ENCODE measurements at places on chromosomes 12 and 14.

GRCh38 chr12:76852106-76852505 lies 26.7 kb downstream of the CSRP2 start:
- DNase-seq = no peak

GRCh38 chr14:31945074-31945613 lies 132.0 kb upstream of the ARHGAP5 start:
- DNase-seq = no peak

GRCh38 chr12:124916374-124917134 lies 2.1 kb upstream of the UBC start:
- no peak for DNase-seq

GRCh38 chr12:49345825-49346658 lies 646 bp upstream of the DNAJC22 start:
- DNase-seq = no peak

DNA sequence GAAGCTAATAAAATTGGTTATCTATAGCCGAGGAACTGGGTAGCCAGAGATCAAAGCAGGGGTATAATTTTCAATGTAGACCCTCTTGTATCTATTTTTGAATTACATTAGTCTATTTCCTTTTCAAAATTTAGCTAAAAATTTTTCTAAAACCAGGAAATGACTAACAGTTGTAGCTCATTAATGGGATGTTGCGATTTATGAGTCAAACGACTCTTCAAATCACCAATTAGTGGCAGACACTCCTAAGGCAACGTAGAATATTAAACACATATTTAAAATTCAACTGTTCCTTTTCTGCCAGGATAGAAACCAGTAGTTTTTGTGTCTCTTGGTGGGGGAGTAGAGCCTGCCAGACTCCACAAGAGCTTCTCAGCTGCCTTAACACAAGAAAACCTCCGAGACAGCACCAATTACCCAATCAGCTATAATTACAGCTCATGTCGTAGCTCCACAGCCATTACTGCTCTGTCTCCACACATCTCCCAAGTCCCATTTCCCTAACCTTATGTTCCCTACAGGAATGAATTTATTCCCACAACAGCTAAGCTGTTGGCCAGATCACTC lies 26.9 kb downstream of the GCN1 start:
- DNase-seq = no peak

DNA sequence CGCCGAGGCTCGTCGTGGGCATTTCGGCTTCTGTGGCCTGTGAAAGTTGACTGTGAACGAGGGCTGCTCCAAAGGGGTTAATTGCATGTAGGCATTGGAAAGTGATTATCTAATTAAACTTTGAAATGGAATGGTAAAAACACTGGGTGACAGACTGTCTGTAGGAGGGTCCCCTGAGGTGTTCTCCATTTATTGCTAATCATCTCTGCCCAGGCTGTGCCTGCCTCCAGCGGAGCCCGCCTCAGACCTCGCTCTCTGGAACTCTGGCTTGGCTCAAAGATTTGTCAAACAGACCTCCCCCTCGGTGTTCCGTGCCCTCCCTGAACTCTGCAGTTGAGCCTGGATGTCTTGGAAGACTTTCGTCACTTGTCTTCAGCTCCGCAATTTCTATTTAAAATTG lies 50.2 kb upstream of the VRK1 start:
- DNase-seq = no peak

- no peak for DNase-seq
Measured at GRCh38 chr14:45705940-45706534, 453.0 kb upstream of the MIS18BP1 start.

DNA sequence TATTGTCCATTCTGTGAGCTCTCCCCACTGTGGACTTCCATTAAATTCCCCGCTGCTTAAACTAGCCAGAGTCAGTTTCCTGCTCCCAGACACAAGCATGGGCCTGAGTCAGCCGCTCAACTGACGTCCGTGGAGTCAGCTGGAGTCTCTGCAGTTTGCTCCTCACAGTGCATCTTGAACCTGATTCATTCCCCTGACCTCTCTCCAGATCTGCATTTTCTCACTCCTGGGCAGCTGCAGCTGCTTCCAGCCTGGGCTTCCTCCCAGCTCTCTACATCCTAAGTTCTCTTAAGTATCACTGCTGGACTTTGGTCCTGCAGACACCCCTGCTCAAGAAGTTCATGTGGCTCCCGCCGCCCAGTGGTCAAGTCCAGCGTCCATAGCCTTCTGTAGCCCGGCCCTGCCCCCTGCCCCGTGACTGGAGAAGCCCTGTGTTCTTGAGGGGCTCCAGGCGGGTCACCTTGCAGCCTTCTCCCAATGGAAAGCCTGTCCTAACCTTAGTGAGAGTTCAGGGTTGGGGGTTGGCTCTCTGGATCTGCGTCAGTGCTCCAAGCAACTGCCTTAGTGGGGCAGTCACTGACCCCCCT lies 20.0 kb downstream of the NFKBIA start:
- DNase-seq = no peak

DNA sequence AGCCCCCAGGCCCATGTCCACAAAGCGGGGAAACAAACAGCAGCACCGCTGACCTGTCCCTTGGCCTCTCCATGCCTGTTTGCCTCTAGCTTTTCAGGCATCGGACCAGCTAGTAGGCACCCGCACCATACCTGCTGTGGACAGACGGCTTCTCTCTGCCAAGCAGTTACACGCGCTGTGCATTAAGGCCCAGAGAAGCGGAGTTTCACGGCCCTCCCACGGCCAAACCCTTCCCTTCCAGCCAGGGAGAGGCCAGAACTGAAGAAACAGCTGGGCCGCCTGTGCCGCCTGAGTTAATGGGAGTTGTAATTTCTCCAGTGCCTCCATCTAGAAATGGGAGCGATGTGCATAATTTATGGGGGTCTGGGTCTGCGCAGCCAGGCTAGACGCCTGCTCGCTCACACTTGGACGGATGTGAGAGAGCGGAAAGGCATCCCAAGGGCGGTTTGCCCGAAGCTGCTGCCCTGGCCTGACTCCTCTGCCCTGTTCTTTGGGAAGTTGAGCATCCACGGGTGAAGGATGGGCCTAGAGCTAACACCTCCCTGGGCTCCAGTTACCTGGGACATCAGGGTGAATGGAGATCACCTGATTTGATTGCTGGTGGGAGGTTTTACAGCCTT lies 89.7 kb upstream of the BCL11B start:
- DNase-seq = no peak

DNA sequence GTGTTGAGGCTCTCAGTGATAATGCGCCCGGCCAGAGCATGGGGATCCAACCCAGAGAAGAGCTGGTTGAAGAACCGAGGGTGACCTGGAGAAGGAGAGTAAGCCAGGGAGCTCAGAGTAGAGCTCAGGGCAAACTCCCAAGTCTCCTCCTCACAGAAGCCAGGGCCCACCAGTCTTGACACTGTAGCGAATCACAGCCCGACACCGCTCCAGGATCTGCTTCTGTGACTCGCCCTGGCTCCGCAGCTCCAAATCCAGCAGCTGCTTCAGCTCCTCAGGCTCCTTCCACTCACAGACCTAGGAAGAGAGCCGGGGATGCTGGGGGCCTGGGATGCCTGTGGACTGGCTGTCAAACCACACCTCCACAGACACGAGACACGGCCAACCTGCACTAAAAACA lies 8.2 kb upstream of the ZNF740 start:
- DNase-seq = no peak

- DNase-seq = no peak
Measured at GRCh38 chr12:110338754-110339153, 57.7 kb downstream of the ATP2A2 start.

- no peak for DNase-seq
Measured at GRCh38 chr14:78618368-78618767, 448.2 kb downstream of the NRXN3 start.

GRCh38 chr14:92986254-92987147 lies 63.6 kb downstream of the CHGA start:
- no peak for DNase-seq

- no peak for DNase-seq
Measured at GRCh38 chr14:59964251-59965007, 44.5 kb downstream of the LRRC9 start.

DNA sequence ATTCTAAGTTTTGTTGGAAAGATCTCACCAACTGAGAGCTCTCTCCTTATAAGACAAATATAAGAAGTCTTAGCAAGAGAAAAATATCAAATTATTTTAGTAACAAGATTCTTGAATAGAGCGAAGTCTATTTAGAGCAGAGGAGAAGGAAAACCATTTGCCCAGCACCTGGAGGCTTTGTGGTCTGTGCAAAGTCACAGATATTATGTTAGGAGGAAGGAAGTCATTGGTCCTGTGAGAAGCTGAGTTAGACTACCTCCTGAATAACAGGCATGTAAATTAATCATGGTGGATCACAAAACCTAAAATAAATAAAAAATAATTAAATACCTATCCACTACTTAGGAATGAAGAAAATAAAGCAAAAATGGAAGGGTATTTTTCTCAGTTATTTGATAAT lies 38.4 kb upstream of the ATXN7L3B start:
- DNase-seq = no peak

GRCh38 chr12:10926269-10926668 lies 2.8 kb upstream of the PRH2 start:
- no peak for DNase-seq
